Jurkat, Clone E6-1 (cell line): ENCODE measurements at places on chromosomes 5 and 9.

- no peak for DNase-seq
Observed at GRCh38 chr5:145752947-145753346, 82.2 kb downstream of the PRELID2 start.

GRCh38 chr9:130053109-130053503, 600 bp upstream of the GPR107 start:
- DNase-seq: no peak

GRCh38 chr5:151795426-151795825, 23.7 kb downstream of the G3BP1 start:
- no peak for DNase-seq

- DNase-seq: no peak
Observed at GRCh38 chr5:64164166-64164565, 1.5 kb upstream of the RNF180 start.

GRCh38 chr9:35035851-35036701, 36.3 kb downstream of the VCP start:
- no peak for DNase-seq
